ENCODE measurements at places on chromosomes 2 and 18.

- DNase-seq: no peak
Measured at GRCh38 chr2:236777408-236777807, 207.8 kb downstream of the ACKR3 start.

GRCh38 chr18:68969027-68969426, 171.1 kb downstream of the CCDC102B start:
- no peak for DNase-seq

DNA sequence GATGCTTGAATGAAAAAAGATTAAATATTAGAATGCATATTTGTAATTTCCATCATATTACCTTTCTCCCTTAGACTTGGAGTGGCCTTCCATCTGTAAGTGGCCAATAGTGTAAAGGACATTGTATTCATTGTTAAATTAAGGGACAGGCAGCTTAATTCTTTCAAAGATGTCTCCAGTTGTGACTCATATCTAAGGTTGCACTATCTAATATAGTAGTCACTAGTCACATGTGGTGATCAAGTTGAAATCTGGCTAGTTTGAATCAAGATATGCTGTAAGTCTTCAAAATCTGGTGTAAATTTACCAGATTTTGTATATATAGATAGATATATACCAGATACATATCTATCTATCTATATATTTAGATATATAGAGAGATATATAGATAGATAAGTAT, 52.4 kb upstream of the AGPS start:
- no peak for DNase-seq

DNA sequence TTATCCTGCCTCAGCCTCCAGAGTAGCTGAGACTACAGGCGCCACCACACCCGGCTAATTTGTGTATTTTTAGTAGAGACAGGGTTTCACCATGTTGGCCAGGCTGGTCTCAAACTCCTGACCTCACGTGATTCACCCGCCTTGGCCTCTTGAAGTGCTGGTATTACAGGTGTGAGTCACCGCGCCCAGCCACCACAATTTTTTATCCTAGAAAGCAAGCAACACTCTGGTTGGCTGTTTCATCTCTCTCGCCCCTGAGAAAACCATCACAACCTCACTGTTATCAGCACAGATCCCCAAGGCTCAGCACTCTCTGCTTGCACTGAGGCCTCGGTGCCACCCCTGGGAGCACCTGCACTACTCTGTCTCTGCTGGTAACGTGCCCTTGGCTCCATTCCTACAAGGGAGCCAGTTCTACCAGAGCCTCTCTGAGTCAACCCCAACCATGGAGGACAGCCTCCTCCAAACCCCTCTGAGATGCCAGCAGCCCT, 134.8 kb upstream of the AGAP1 start:
- no peak for DNase-seq

DNA sequence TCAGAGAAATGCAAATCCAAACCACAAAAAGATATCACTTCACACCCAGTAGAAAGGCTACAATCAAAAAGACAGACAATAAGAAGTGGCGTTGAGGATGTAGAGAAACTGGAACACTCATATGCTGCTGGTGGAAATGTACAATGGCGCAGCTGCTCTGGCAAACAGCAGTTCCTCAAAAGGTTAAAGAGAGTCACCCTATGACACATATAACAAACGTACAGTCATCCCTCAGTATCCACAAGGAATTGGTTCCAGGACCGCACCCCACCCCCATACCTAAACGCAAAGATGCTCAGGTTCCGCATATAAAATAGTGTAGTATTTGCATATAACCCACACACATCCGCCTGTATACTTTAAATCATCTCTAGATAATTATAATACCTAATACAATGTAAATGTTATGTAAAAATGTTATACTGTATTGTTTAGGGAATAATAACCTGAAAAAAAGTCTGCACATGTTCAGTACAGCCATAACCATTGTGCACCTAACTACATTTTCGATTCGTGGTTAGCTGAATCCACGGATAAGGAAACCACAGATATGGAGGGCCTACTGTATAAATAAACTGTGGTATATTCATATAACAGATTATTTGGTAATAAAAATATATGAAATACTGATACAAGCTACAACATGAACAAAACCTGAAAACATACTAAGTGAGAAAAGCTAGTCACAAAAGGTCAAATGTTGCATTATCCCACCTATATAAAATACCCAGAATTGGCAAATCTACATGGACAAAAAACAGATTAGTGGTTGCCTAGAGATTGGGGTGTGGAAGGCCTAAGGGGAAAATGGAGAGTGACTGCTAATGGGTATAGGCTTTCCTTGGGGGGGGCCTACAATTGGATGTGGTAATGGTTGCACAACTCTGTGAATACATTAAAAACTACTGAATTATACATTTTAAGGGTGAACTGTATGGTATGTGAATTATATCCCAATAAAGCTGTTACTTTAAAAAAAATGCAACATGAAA, 37.5 kb downstream of the UXS1 start:
- DNase-seq: no peak

All from stimulated activated CD4-positive, alpha-beta T cell treated with anti-CD3 and anti-CD28 coated beads, Interleukin-15, amount 100 ng/mL, for 1 hour (primary cell).